NCI-H526 (cell line): ENCODE measurements at places on chromosomes 6 and 20.

GRCh38 chr20:35690265-35690664 is 8.9 kb downstream of the NFS1 start:
- DNase-seq: no peak

DNA sequence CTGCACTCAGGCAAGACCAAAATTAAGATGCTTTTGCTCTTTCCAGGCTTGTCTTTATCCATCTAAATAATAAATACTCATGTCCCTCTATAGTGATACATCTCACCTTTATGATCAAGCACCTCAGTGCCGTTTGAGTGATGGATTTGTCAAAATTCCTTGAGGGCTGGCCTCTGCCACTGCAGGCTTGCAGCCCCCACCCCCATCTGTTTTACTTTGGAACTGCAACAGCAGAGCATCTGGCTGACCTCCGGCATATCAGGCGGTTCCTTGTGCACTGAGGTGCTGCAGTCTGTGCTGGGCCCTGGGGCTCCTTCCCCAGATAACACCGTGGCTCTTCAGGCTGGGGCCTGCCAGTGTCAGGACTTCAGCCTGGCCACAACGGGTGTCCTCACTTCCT is 386.9 kb downstream of the CDH26 start:
- no peak for DNase-seq

GRCh38 chr20:57097245-57097915 is 169.1 kb downstream of the BMP7 start:
- no peak for DNase-seq

GRCh38 chr6:89194559-89194958 is 22.6 kb downstream of the GABRR1 start:
- DNase-seq: no peak

GRCh38 chr20:20737158-20737557 is 24.7 kb upstream of the RALGAPA2 start:
- DNase-seq: no peak
